GM03348 (cell line): ENCODE measurements at places on chromosomes 12 and 14.

GRCh38 chr14:69901113-69901951, 22.1 kb downstream of the SMOC1 start:
- DNase-seq = no peak

DNA sequence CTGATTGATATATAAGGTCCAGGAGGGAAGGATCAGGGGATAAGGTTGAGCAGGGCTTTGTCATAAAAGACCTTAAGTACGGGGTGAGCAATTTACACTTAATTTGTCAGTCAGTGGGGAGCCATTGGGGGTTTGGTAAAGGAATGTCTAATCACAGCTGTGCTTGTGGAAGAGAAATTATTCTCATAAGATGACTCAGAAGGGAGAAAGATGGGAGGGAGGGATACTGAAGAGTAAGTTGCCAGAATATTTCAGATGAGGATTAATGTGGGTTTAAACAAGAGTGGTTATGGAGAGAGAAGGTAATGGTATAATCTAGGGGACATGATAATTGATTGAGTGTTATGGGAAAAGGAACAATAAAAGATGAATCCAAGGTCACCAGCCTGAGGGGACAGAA, 500.1 kb upstream of the CCDC196 start:
- no peak for DNase-seq

GRCh38 chr12:54588110-54588889, at the start of gene PPP1R1A:
PPP1R1A (minus strand) TSS chr12:54588659; CDS start chr12:54588488, 171 bp downstream.
- peak; percentile 48 for DNase-seq

DNA sequence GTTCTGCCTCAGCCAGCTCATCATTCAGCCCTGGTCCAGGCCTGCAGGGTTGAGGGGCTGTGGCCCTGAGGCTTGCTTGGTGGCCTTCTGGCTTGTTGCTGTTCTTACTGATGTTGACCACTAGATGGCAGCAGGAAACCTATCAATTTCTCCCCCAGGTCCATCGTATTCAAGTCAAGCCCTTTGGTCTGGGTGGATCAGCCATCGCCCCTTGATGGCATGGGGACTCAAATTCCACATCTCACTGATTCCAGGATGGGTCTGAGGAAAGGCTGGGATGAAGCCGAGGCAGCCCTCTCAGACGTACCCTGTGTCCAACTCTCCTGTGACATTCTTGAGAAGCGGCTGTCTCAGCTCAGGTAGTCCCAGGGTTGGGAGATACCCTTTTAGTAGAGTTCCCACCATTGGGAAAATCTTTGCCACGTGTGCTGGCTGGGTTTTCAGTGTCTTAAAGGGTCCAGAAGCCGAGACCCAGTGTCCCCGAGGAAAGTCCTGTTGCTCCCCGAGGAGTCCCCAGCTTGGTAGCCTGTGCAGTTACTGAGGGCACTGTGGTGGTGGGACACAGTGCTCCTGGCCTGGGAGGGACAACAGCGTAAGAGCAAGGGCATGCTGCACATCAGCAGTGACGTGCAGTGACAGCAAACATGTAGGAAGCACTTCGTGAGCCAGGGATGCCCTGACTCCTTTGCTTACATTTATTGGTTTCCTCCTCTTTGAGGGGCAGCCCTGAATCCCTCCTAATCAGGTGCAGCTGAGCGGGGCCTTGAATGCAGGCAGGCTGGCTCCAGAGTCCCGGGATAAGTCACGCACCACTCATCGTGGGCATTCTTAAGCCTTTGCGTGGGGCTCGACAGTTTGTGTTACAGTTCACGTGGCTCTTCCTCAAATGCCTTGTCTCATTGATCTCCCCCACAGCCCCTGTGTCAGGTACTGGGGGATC, 58.6 kb downstream of the TSPAN9 start:
- peak; percentile 90 for DNase-seq

- DNase-seq = no peak
Observed at GRCh38 chr12:109605016-109605415, 31.4 kb downstream of the MVK start.

DNA sequence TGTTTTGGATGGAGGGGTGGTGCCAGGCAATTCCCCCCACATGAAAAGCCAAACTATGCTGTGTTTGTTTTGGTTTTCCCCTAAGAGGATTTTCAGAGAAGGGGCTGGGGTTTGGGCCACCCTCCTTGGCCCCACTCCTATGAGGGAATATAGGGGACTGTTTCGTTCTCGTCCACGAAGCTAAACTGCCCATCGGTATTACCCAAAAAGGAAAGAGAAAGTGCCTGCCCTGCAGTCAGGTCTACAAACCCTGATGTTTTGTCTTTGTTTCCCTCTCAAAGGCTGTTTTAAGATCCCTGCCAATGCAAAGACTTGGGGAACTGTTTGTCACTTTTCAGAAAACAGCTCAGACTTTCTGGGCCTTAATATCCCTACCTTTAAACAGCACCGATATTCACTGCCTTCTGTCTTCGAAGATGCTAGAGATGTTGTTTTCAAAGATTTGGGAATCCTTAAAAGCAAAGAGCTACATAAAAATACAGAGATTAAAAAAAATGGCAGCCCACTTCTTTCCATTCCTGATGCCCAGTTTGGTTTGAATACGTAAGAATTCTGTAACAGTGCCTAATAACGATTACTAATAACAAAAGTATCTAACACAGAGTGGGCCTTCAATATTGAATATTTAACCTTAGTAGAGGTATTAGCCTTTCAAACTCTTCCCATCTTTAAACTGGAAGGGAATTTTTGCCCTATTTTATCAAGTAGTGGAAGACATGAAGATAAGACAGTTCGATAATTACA, 518.4 kb downstream of the MED13L start:
- DNase-seq = no peak

DNA sequence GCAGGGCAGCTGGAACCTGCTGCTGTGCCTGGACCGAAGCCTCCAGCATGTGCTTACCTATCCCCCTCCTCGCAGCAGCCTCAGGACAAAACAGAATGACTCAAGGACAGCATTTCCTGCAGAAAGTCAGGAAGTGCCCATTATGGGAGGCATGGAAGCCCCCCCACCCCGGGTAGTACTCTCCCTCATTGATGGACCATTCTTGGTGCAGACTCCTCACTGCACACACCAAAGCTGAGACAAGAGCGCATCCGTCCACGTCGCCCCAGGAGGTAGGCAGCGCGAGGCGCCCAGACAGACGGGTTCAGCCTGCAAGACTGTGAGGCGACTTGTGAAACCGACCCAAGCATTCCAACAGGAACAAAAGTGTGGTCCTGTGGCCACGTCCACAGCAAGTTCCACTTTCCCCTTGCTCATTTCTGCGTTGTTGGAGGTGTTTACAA, 243.9 kb upstream of the ATXN7L3B start:
- no peak for DNase-seq

- no peak for DNase-seq
Observed at GRCh38 chr12:91422127-91422526, 239.5 kb upstream of the DCN start.

DNA sequence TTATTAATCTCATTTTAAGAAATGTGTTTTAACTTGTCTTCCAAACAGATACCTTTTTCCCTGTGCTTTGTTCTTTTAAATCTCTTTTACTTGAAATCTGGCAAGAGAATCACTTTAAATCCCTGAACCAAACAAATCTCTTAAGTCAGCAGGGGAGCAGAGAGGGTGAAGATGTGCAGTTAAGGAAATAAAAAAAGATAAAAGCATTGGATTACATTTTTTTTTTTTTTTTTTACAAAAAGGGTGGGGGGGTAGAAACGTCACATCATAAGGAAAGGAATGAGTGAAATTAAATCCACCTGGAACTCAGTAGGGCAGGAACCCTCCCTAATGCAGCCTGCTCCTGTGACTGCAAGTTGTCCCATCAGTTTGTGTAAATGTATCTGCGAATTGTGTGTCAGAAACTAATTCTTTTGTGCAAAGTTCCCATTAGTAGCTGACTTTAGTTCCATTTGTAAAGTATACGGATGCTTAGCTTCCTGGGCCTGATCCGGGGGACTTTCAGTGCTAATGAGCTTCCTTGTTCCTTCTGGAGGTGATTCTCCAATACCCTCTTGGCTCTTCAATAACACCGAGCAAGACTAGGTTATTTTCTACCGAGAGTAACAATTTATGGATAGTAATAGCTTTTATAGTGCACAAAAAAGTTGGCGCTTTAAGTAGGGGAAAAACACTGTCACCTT, 1.5 kb downstream of the TTC6 start:
- no peak for DNase-seq

DNA sequence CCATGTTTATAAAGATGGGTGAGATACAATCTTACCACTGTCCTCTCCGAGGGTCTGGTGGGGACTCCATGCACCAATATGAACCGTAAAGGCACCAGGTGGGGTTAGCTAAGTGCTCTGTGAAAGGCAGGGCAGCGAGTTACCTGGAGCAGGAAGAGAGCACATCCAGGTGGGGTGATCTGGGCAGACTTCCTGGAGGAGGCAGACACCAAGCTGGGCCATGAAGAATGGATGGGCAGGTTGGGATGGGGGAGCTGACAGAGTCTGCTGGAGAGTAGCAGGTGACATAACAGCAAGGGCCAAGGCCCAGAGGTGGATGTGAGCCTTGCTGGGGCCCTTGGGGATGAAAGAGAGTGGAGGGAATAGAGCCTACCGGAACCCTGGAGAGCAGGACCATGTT, 45.9 kb downstream of the RIN3 start:
- DNase-seq = no peak

- peak; percentile 43 for DNase-seq
Observed at GRCh38 chr12:16012117-16012516, 101.0 kb downstream of the DERA start.

DNA sequence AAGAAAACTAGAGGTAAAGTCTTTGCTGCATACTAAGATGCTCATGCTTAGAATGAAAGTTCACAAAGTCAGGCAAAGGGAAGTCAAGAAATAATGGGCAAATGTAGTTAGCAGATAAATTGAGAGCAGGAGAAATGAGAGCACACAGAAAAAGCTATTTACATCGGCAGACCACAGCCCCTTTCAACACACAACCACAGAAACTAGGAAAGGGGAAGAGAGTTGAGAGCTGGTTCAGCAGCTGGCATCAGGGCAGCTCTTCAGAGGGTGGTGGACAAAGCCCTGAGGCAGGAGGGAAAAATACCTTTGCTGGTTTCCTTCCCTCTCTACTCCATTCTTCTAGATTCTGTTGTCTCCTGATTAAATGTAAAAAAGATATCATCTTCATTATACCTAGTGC, 95.4 kb upstream of the ANO4 start:
- DNase-seq = no peak

DNA sequence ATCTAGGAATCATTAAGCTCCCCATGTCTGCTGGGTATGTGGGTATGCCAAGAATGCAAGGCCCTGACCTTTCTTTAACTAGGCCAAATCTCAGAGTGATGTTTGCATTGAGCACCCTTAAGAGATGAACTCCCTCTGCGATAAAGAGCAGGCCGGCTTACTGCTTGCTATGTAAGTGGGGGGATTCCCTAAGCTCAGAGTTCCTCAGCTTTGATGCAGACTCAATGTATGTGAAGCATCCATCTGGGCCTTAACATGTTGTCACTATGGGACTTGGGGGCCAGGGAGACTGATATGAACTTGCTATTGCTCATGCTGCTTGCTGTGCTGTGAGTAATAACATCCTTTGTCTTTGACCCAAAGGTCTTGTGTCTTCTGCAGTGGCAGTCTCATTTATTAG, 149.7 kb downstream of the C12orf75 start:
- no peak for DNase-seq

GRCh38 chr12:30134229-30134628, 350.5 kb upstream of the TMTC1 start:
- no peak for DNase-seq

DNA sequence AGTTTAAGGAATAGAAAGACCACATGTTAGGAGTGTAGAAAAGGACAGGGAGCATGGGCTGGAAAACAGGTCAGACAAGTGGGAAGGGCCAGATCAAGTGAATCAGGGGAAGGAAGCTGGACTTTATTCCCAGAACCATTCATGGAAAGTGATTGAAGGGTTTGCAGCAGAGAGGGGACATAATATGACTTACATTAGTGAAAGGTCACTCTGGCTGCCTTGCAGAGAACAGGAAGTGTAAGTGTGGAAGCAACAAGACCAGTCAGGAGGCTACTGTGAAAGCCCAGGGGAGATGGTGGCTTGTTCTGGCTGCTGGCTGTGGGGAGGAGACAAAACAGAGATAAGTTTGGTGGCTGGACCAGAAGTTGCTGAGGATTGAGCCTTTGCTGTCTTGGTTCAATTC, 69.1 kb downstream of the VCPKMT start:
- no peak for DNase-seq

GRCh38 chr14:104600141-104600643, 4.4 kb downstream of the TMEM179 start:
- DNase-seq = no peak

DNA sequence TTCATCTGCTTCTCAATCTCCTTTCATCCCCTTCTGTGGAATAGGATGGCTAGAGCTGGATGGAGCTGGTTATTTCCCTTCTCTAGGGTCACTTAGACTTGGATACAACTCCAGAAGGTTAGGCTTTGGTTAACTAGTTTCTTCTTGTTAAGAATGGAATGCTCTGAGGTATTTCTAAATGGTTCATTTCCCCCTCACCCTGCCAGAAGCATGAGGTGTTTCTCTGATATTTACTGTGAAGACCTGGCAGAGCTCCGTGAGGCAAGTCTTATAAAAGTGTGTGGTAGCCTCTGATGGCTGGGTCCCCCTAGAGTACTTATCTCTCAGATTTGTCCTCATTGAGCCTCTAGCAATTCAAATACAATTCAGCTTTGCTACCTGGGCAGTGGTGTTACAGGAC, 207.9 kb downstream of the SLC16A7 start:
- DNase-seq = no peak

DNA sequence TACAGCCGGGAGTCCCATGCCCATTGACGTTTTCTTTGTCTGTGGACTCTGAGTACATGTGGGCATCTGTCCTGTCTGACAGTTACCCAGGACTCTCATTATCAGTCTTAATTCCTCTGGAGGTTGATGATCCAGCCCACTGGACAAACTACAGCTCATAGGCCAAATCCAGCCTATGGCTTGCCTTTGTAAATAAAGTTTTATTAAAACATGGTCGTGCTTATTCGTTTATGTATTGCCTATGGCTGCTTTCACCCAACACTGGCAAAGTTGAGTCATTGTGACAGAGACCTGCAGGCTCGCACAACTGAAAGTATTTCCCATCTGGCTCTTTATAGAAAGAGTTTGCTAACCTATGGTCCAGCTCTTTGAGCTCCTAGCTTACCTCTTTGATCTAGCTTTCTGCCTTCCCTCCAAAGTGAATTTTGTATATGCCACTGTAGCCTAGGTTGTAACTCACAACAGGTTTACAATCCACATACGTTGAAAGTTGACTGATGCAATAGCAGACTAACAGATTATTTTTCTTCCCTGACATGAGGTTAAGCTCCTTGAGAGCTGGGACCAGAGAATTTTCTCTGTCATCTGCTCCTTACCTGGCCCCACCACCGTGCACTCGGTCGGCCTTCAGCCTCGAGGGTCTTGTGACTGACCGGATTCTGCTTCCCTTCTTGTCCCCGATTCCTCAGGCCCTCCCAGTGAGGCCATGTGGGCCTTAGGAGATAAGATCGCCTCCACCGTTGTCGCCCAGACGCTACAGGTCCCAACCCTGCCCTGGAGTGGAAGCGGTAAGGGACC, 57.3 kb downstream of the ACACB start:
- DNase-seq = no peak
